ENCODE measurements at places on chromosomes 2 and 18.

GRCh38 chr18:2986150-2986865, 26.6 kb downstream of the LPIN2 start:
- no peak for DNase-seq

DNA sequence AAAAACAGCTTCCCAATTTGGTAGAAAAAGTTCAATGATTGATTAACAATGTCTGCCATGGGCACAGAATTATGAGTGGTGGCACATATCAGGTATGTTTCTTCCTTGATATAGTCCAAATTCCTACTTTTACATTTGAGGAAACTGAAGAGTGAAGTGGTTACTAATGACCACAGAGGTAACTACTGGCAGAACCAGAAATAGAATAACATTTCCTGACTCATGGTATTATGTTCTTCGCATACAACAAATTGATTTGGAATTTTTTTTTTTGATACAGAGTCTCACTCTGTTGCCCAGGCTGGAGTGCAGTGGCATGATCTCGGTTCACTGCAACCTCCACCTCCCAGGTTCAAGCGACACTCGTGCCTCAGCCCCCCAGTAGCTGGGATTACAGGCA, 6.0 kb upstream of the NFE2L2 start:
- no peak for DNase-seq

GRCh38 chr18:77132369-77133050, at the start of gene MBP:
Gene MBP, minus strand, starts transcription at chr18:77132783. Its CDS starts 27,522 bp downstream, at chr18:77105261.
- DNase-seq = peak; percentile 87

GRCh38 chr18:55233857-55234256, 274.6 kb upstream of the CCDC68 start:
- no peak for DNase-seq

DNA sequence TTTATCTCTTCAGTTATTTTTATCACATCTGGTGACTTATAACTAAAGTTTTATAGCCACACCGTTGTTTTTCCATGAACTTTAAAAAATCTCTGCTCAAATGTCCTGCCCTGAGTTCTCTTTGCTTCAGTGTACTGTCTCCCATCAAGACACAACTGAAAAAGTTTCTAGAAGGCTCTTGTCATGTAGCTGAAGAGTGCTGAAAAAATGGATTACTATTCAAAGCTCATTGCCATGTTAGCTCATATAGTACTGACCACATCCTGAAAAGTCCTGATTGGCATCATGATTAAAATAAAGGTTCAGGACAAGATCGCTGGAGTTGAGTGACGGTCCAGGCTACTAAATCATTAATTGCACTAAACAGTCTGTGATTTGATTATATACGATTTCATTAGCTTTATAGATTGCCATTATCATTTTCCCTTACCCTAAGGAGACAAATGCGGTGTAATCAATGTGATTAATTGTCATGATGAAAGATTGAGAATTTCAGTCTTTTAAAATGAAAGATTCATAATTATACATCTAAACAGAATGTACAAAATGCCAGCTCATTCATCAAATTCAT, 62.2 kb downstream of the MFSD6 start:
- no peak for DNase-seq

DNA sequence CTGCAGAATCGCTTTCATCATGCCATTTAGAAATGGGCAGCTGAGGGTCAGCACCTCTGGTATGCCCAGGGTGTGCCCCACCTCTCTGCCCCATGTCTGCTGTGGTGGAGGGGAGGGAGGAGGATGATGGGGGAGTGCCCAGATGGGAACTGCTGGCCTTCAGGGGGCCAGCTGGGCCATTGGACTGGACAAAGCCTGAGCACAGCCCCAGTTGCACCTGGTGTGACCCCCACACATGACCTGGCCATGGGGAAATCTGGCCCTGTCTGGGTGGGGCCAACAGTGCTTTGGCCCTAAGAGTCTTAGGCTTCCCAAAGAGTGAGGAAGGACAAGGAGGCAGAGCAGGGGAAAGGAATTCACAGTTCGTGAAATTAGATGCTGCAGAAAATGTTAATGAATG, 44.1 kb downstream of the CTIF start:
- DNase-seq = no peak

DNA sequence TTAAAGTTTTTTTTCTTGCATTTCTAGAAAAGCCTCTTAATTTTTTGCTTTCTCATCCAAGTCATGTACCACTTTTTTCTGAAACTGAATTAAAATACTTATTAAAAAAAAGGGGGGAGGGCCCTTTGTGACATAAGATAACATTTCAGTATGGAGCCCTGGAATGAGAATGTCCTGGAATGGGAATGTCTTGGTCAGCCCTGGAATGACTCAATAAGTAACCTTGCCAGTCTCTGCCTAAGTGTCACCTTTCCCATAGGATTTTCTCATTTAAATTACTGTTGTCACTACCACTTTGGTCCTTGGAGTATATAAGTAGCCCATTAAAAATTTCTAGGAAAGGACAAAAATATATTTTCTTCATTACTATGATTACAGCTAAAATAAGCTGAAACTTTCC, 4.7 kb downstream of the UBXN2A start:
- no peak for DNase-seq

- no peak for DNase-seq
These were observed 240.0 kb upstream of the NT5C1B start for GRCh38 chr2:18829251-18829902.

- no peak for DNase-seq
These were observed 99.5 kb downstream of the GALNT13 start for GRCh38 chr2:153971250-153971649.

DNA sequence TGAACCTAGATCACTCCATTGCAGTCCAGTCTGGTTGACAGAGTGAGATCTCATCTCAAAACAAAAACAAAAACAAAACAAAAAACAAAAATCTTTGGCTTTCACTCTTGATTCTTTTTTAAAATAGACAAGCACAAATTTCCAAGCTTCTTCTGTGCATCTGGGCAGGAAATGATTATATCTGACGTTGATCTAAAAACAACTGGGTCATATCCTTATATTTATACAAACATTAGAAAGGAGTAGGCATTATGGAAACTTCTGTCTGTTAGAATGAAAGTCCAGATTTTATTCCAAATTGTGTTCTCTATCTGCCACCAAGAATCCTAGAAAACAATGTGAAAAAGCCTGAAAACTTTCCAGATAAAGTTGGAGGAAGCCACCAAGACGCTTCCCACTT, 26.2 kb upstream of the PMAIP1 start:
- DNase-seq = no peak

DNA sequence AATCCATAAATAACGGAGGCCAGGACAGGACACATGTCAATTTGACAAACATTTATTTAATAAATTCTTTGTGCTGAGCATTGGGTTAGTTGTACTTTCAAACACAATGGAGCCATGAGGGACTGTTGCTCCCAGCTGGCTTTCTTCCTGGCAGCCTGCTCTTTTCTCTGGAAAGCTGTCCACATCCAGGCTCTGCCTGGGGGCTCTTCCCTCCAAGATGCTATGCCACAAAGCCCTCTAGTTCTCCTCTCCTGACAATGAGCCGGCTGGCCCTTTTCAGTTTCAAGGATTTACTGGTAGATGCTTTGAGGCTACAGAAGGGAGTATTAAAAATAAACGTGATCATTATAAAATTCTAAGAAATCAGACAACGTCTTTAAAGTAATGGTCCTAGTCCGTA, 44.1 kb upstream of the SLC14A2 start:
- DNase-seq = no peak

- DNase-seq = no peak
These were observed 211.7 kb downstream of the SP3 start for GRCh38 chr2:173753441-173753840.

GRCh38 chr2:145018502-145018901, 498.6 kb upstream of the ZEB2 start:
- no peak for DNase-seq

DNA sequence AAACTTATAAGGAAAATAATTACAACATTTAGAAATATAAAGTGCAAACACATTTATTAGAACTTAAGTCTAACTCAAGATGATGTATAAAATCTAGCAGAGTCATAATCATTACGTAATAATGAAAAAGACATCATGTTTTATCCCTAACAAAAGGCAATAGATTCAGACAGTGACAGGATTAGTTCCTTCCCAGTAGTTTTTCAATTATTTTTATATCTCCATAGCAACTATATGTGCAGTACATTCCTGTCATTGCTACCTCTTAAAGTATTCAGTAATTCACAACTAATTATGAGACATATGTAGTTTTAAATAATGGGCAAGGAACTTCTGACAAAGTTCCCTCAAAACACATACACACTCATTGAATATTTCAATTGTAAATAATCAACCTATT, 687.9 kb downstream of the CCDC85A start:
- no peak for DNase-seq

GRCh38 chr18:40464032-40464431, 1491.0 kb upstream of the PIK3C3 start:
- no peak for DNase-seq

GRCh38 chr18:31586616-31587015, 5.1 kb upstream of the TTR start:
- DNase-seq = no peak

DNA sequence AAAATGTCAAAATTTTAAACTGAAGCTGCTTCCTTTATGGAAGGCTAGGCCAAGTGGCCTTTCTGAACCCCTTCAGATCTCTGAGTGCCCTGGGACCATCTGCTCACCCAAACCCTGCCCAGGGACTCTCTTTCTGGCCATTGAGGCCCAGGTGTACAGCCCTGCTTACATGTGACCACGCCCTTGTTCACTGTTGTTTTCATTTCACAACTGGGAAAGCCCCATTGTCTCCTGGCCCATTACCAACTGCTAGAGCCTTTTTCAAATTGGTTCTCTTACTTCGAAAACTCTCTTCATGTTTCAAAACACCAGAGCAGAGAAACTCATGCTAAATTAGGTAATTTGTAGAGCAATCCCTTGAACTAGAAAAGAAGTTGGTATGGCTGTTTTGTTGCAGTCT, 219.5 kb upstream of the TANK start:
- DNase-seq = no peak

DNA sequence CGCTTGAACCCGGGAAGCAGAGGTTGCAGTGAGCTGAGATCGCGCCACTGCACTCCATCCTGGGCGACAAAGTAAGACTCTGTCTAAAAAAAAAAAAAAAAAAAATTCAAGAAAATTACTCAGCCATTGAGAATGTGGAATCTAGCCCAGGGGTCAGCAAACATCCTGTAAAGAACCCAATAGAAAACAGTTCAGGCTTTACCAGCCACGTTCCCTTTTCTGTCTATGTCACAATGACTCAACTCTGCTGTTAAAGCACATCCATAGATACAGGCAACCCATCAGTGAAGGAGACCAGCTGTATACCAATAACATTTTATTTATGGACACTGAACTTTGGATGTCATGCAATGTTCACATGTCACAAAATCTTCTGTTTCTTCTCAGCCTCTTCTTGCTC, 435.6 kb upstream of the GYPC start:
- no peak for DNase-seq

- no peak for DNase-seq
These were observed 178.6 kb upstream of the VWC2L start for GRCh38 chr2:214232271-214232670.

DNA sequence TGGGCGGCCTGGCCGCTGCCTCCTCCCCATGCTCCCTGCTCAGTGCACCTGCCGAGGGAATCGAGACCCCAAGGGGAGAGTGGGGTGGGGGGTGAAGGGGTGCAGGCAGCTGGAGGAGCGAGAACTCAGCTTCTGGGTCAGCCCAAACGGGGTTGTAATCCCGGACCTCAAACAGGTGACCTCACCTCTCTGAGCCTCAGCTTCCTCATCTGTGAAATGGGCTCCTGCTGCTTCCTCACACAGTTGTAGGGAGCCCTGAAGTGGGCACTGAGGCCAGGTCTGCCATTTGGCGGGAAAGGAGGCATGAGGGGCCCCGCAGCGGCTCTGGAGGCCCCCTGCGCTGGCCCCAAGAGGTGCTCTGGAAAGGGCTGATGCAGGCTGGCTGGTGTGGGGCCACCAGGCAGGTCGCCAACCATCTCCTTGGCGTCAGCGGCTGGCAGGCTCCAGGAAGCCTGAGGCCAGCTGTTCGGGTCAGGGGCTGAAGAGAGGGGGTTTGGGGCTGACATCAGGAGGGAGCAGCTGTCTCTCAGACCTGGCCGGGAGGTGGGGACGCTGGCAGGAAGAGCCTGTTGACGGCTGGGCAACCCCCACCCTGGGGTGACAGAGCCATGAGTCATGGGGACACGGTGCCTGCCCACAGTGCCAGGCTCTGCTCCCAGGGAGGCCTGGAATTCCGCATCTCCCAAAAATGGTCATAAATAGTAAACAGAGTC, 4.9 kb downstream of the KLHL30 start:
- no peak for DNase-seq

DNA sequence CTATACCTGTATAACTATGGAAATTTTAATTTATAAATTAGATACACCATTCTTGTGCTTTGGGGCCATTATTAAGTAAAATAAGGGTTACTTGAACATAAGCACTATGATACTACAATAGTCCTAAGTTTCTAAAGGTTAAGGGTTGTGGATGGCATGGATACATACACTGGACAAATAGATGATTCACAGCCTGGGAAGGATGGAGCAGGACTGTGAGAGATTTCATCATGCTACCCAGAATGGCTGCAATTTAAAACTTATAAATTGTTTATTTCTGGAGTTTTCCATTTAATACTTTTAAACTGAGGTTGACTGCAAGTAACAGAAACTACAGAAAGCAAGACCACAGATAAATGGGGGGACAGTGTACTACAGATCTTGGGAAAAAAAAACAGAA, 295.8 kb upstream of the ZNF804A start:
- DNase-seq = no peak

GRCh38 chr2:25222477-25223121, 54.2 kb upstream of the POMC start:
- no peak for DNase-seq

GRCh38 chr2:11417946-11418585, 47.9 kb downstream of the E2F6 start:
- no peak for DNase-seq

- no peak for DNase-seq
These were observed 155.3 kb downstream of the UXS1 start for GRCh38 chr2:106038601-106039375.

GRCh38 chr2:21229302-21229701, 105.5 kb downstream of the TDRD15 start:
- DNase-seq = no peak

DNA sequence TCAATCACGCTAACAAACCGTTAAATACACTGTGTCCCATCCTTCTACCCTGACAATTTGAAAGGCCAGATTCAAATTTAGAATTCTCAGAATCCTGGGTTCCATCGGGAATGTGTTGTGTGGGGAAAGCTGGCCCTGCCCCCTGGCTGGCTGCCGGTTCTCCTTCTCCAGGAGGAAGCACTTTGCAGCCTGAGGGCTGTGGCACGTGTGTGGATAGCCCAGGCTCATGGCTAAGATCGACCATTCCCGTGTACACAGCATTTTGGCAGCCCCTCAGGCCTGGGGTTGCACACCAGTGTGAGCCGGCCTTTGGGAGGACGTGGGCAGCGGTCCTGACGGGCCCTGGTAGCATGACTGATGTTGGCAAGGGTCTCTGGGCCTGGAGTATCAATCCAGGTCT, 51.0 kb upstream of the ROCK2 start:
- DNase-seq = no peak

- peak; percentile 84 for DNase-seq
These were observed 410 bp upstream of the TGIF1 start for GRCh38 chr18:3449512-3450011.

GRCh38 chr2:191617575-191617974, 60.4 kb upstream of the NABP1 start:
- peak; percentile 59 for DNase-seq

All from CD4-positive, alpha-beta T cell treated with Interleukin-17A for 4 hours (primary cell).